ENCODE measurements at places on chromosomes 7 and 10.

- no peak for DNase-seq
Measured at GRCh38 chr10:101495324-101495925, 92.6 kb downstream of the POLL start.

- no peak for DNase-seq
Measured at GRCh38 chr10:73552819-73553715, 38.1 kb downstream of the USP54 start.

DNA sequence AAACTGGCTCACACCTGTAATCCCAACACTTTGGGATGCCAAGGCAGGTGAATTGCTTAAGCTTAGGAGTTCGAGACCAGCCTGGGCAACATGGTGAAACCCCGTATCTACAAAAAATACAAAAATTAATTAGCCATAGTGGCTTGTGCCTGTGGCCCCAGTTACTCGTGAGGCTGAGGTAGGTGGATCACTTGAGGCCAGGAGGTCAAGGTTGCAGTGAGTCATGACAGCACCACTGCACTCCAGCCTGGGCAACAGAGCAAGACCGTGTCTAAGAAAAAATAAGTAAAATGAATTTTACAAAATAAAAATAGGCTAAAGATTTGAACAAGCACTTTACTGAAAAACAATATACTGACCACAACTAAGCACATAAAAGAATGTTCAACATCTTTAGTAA is 9.8 kb upstream of the ORC5 start:
- no peak for DNase-seq

GRCh38 chr7:137127806-137128205 is 215.7 kb downstream of the PTN start:
- no peak for DNase-seq

GRCh38 chr7:96426027-96426426 is 104.1 kb upstream of the SLC25A13 start:
- no peak for DNase-seq

- no peak for DNase-seq
Measured at GRCh38 chr7:155533827-155534690, 12.3 kb downstream of the CNPY1 start.

GRCh38 chr10:279655-280054 is 144.4 kb downstream of the ZMYND11 start:
- DNase-seq: no peak

- DNase-seq: no peak
Measured at GRCh38 chr10:93654201-93654600, 41.9 kb downstream of the PDE6C start.

GRCh38 chr10:49602380-49603023 is 7.6 kb upstream of the SLC18A3 start:
- no peak for DNase-seq

DNA sequence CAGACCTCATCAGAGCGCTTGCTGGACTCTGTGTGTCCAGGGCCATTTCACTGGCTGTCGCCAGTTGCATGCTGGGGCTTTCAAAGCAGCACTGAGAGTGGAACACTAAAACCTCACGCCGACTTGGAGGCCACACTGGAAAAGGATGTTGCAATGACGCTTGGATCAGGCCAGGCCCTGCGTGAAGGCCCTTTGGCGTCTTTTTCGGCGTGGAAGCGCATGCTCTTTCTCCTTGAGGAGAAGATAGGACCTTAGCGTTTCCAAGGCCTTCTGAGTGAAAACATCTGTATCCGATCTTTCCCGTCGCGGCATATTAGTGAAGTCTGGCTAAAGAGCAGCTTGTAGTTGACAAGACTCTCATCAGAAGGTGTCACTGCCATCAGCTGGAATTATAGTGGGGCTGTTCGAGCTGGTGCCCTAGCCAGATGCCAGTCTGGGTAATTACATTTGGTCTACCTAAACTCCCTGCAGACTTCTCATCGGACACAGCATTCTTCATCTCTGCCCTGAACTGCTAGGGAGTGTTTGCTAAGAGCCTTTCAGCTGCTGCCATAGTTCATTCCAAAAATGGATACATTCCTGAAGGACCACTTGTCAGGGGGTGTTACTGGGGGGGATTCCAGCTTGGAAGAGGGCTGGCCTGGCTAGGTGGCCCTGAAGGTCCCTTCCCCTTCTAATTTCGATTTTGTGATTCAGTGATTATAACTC is 167.7 kb upstream of the TCF7L2 start:
- no peak for DNase-seq
